Urothelium cell line (cell line): ENCODE measurements at places on chromosomes 13 and 19.

DNA sequence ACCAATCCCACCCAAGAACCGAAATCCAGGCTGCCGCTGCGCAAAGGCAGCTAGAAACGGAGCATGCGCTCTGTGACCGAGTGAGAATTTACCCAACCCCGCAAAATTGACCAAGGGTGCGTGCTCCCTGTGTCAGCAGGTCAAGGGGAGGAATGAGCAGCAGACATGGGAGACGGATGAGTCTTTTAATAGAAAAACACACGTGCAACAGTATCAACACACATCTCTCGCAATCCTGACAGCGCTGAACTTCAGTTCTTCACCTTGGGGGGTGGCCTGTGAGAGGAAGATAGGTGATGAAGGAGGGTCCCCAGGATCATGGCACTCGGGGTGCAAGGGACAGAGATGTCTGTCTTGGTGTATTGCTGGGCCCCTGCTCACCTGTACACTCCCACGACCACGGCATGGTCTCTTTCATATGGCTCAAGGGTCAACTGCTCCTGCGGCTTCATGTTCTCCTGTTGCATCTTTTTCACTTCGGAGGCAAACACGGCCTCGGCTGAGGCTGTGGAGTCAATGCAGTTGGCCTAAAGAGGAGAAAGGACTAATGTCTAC, 402 bp upstream of the DYRK1B start:
- DNase-seq, result no peak

DNA sequence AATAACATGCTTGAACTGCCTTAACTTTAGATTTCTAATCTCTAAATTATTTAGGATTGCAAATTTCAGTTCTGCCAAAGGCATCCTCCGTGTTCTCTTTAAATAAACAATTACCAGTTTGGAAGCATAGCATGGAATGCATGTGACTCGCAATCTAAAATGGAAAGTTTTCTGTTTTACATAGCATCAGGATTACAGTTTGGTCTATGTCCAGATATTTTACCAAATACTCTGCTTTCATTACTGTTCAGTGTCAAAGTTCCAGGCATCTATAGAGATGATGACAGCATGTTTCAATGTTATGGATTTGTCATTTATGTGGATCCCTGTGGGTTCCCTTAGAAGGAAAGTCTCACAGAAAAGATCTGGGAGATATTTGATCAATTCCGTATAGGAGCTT, 16.8 kb downstream of the FLT1 start:
- no peak for DNase-seq

GRCh38 chr13:109922518-109922917, 136.1 kb upstream of the IRS2 start:
- no peak for DNase-seq

DNA sequence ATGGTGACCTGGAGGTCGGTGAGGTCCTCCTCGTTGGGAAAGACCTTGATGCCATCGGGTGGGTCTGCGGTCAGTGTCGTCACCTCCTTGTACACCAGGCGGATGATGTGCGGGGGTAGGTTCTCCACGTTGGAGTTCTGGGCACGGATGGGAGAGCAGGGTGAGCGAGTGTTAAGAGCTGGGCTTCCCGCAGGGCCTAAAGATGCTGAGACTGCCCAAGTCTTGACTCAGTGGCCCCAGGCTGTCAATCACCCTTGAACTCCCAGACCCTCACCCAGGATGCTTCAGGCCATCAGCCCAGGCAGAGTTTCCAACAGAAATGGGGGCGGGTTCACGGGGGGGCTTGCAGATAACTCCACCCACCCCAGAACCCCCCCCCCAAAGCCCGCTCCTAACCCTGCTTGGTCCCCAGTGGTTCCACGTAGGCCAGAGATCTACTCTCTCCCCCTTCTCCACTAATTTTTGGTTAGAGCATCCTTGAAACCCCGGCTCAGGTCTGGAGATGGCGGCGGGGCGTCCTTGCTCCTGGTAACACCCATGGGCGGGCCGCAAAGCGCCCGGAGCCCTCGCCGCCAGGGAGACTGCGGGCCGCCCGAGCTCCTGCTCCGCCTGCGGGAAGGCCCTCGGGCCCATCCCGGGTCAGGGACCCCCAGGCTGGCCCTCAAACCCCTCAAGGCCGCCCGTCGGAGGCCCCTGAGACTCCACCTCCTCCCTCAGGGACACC, 600 bp downstream of the UBE2S start:
- DNase-seq, result no peak

GRCh38 chr19:33133438-33134031, 1.6 kb downstream of the WDR88 start:
- DNase-seq, result no peak

GRCh38 chr19:46502891-46503290, 7.2 kb upstream of the PNMA8B start:
- DNase-seq, result no peak

DNA sequence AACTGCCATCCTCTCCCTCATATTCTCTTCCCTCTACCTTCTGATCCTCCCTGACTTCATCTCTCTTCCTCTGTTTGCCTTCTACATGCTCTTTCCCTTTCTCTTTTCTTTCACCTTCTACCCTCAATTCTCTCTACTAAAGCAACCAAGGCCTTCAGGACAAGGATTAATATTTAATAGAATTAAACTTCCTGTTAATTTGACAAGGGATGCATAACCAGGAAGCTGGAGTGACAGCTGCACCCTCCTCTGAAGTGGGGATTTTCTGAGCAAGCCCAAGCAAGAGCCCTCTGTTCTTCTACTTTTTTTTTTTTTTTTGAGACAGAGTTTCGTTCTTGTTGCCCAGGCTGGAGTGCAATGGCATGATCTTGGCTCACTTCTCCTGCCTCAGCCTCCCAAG, 63.4 kb upstream of the MED4 start:
- DNase-seq, result no peak

DNA sequence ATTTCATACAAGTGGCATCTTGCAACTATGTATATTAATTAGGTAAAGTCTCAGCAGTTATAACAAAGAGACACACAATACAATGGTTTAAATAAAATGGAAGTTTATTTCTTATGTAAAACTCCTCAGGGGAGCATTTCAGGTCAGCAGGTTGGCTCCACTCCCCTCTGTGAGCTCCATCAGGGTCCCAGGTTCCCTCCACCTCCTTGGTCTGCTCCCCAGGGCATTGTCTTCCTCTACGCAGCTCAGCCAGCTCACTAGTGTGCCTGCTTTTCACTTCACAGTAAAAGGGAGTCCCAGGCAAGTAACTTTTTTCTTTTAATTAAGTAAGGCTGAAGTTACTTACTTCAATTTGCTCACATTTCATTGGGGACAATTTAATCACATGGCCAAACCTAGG, 135.3 kb upstream of the FNDC3A start:
- no peak for DNase-seq

GRCh38 chr13:102555914-102556553, 40.8 kb upstream of the TPP2 start:
- DNase-seq, result peak; percentile 19

- no peak for DNase-seq
These were observed 25.3 kb downstream of the TRPM4 start for GRCh38 chr19:49182848-49183375.

DNA sequence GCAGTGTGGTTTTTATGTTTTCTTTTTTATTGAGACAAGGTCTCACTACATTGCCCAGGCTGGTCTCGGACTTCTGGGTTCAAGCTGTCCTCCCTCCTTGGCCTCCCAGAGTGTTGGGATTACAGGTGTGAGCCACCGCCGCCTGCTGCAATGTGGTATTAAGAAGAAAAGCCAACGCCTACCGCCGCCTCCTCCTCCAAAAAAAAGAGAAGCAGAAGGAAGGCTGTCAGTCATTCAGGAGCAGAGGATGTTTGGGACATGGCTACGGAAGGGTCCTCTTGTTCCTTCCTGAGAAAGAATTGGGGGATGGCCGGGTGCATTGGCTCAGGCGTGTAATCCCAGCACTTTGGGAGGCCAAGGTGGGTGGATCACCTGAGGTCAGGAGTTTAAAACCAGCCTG, 1.2 kb downstream of the PPP1R37 start:
- no peak for DNase-seq

- no peak for DNase-seq
These were observed 144.5 kb downstream of the RGCC start for GRCh38 chr13:41601718-41602445.

DNA sequence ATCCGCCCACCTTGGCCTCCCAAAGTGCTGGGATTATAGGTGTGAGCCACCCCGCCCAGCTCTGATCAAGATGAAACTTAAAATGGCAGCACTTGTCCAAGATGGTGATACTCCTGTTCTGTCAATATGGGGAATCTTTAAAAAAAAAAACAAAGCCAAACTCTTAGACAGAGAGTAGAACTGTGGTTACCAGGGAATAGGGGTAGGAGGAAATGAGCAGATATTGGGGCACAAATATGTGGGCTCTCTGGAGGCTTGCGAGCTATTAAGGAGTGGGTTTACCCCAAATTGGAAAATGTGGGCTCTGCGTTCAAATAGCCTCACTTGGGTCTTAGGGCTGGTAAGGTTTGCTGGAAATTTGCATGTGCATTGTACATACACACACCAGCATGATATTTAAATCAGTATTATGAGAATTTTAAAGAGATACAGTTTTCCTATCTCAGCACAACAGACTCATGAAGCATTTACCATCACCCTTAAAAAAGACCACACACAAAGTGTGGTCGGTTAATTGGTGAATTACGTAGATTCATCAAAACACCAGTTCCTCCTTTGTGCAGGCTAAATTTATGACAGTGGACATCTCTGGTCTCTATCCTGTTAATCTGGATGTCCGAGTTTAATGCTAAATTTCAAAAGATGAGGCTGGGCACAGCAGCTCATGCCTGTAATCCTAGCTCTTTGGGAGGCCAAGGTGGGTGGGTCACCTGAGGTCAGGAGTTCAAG, 11.3 kb downstream of the CD70 start:
- DNase-seq, result no peak

- no peak for DNase-seq
These were observed 23.1 kb downstream of the FXYD5 start for GRCh38 chr19:35177377-35178274.

DNA sequence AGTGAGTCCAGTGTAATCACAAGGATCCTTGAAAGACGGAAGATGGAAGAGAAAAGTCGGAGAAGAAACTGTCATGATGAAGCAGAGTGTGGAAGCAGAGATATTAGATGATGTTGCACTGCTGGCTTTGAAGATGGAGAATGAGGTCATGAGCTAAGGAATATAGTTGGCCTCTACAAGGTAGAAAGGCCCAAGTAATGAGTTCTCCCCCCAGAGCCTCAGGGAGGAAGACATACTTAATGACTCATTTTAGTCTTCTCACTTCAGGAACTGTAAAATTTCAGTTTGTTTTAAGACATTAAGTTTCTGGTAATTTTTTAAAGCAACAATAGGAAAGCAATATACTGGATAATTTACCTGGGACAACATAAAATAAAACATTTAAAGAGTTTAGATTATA, 1331.5 kb upstream of the PCDH20 start:
- no peak for DNase-seq

DNA sequence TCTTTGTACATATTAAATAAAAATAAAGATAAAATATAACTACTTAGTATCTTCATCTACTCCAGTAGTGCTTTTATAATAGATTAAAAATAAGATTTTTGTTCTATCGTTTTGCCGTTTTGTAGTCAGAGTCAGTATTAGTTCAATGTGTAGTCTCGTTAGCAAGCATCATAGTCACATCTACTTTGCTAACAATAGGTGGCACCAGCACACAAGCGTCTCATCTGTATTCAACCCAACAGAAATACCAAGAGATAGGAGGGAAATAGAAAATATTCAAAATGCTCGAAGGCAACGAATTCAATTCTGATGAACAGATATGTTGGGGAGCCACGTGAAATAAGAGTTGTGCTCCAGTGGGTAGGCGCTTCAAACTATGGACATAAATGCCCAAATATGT, 21.4 kb upstream of the MICU2 start:
- peak; percentile 31 for DNase-seq

- no peak for DNase-seq
These were observed 13.6 kb upstream of the EPSTI1 start for GRCh38 chr13:43005460-43006236.

DNA sequence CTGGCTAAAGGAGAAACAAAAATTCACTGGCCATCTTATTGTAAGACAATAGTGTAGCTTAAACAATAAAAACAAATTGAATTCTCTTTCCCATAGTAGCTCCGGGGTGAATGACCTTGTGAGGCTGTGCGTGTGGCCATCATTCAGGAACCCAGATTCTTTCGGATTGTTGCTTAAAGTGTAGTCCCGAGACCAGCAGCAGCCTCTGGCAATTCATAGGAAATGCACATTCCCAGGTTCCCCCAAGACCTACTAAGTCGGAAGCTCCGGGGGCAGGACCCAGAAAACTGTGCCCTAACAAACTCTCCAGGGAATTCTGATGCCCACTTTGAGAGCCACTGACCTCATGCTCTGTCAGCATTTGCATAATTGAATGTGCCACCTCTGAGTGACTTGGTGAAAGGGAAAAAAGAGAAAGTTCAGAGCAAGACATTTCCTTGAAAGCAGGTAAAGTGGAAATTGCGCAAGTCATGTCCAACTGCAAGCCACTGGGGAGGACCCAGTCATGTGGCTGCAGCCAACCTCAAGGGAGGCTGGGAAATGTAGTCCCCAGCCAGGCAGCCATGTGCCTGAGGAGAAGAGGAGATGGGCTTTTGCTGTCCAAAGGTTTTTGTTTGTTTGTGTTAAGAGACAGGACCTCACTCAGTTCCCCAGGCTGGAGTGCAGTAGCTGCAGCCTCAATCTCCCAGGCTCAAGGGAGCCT, 50.7 kb upstream of the PNMA8B start:
- DNase-seq, result peak; percentile 46

- no peak for DNase-seq
These were observed 2480.8 kb downstream of the PCDH9 start for GRCh38 chr13:64749301-64749700.

- DNase-seq, result no peak
These were observed 4.5 kb upstream of the ADAMTS10 start for GRCh38 chr19:8615024-8615423.

GRCh38 chr19:52094526-52095130, 937 bp downstream of the ZNF841 start:
- DNase-seq, result no peak

GRCh38 chr19:38707512-38708114, 36.7 kb downstream of the CAPN12 start:
- DNase-seq, result no peak

- DNase-seq, result no peak
These were observed 35.0 kb upstream of the OLFM2 start for GRCh38 chr19:9971166-9971897.

GRCh38 chr19:31527443-31527842, 178.2 kb upstream of the TSHZ3 start:
- no peak for DNase-seq

GRCh38 chr19:46303691-46304397, 7.0 kb downstream of the HIF3A start:
- DNase-seq, result no peak

DNA sequence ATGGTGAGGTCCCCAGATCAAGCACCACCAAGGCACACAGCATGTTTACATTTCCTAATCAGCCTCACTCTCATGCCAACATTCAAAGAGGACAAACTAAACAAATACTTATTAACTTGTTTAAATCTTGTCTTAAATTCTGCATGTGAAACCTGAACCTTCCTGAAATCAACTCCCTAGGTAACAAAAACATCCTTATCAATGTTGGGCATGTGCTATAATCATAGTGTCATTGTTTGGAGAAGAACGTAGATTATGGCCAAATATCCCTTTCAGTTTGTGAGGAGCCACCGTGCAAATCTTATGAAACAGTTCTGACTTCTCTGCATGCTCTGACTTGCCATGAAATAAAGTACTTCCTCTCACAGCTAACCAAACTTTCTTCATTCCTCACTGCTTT, 123.8 kb downstream of the NDFIP2 start:
- no peak for DNase-seq
